ENCODE measurements at places on chromosomes 7 and 10.

DNA sequence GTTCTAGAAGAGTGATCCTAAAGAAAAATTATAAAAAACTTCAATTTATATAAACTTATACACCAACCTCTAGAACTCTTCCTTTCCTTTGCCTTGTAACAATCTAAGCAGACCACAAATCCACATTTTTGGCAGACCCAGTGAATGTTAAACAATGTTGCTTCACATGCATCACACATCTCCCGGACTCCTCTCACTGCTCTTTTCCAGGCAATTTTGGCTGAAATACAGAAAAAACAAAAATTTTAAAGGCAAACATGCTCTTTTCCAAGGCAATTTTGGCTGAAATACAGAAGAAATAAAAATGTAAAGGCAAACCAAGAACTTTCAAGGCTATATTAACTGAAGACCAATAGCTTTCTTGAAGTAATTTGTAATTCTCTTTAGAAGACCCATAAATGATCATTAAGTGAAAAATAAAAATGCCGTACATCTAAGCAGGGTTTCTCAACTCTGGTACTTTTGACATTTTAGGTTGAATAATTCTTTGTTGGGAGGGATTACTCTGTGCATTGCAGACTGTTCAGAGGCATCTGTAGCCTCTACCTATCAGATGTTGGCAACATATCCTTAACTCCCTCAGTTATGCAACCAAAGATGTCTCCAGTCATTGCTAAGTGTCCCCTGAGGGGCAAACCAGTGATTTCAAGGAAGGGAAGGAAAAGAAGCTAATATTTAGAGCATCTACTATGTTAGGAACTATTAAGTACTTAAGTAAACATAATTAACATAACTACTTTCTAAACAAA is 64.4 kb downstream of the NRBF2 start:
- no peak for DNase-seq

DNA sequence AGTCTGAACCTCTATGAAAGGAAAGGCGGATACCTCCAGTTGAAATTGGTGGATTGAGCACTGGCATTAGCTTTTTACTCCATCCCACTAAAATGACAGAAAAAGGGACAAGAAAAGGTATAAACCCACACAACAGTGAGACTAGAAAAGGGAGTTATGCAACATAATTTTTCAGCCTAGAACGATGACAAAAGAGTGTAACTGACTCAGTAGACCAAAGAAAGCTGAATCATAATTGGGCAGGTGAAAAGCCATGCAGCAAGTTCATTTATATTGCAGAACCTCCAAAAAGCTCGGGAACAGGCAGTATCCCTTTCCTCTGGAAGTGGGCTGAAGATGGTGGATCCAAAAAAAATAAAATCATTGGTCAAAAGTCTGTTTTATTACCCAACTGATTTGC is 30.5 kb upstream of the ZCCHC24 start:
- no peak for DNase-seq

GRCh38 chr10:125151553-125152449 is 8.6 kb downstream of the CTBP2 start:
- no peak for DNase-seq

DNA sequence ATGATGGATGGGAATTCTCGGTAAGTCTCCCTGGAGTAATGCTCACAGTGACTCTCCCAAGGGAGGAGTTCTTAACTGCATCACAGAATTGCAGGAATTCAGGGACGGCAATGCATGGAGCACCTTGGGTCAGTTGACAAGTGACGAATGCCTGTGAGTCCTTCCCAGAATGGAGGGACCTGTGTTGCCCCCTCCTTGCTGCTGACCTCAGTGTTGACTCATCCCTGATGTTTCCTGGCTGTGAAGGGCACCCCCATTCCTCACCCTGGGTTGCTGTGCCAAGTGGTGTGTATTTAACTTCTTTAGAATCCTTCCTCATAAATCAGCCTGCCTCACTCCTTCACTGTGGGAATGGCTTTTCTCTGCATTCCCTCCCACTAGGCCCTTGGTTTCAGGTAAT is 98.9 kb downstream of the LRMDA start:
- no peak for DNase-seq

DNA sequence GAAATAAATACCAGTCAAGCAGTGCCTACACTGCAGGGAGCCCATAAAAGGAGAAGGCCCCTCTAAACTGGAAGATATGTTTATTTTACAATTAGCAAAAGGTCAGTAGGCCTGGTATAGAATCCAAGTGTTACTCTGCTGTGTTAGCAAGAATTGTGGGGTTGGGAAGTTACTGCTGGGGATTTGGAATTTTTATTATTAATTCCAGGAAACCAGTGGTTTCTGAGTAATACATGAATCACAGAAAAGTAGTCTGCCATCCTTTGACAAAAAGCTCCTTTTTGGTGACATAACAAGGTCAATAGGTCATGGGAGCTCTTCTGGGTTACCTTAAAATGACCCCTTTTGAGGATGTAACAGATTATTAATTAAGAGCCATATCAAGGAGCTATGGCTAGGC is 67.4 kb downstream of the ZNF92 start:
- no peak for DNase-seq

- no peak for DNase-seq
These were observed 73.6 kb upstream of the RPA3 start for GRCh38 chr7:7792056-7792455.

GRCh38 chr7:41098846-41099245 is 604.0 kb downstream of the INHBA start:
- no peak for DNase-seq

All from GM06990 (cell line).